PC-3 (cell line): ENCODE measurements at places on chromosomes 7 and 10. TPM values are rescaled to one million over a fixed set of nuclear protein-coding genes. Genes with fewer than 3 reads are reported as not detected.
A peak's percentile ranks its signal among the peaks of the same experiment; 100 is the strongest.

DNA sequence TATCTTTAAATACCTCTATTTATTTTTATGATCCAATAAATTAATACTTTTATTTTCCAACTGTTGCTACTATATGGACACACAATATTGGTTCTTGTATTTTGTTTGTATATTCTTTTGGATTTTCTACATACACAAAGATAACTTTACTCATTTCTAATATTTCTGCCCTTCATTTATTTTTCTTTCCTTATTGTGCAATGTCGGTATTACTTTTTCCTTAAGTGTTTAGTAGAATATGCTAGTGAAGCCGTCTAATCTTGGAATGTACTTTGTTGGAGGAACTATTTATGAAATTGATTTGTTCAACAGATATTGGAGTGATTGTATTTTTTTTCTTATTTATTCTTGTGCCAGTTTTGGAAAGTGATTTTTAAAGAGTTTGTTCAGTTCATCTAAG, 94.0 kb downstream of the ORC5 start:
- no peak for DNase-seq

- DNase-seq = no peak
Measured at GRCh38 chr10:47454008-47454779, 29.7 kb downstream of the ANXA8 start.

Gene PON1
- total RNA-seq = not detected in 2 replicates

GRCh38 chr7:94466516-94466915, 43.1 kb upstream of the CASD1 start:
- DNase-seq = peak; percentile 57

Gene ZNF804B
- not detected in 2 replicates for total RNA-seq

- DNase-seq = peak; percentile 96
Measured at GRCh38 chr7:41189866-41190265, 513.0 kb downstream of the INHBA start.

DNA sequence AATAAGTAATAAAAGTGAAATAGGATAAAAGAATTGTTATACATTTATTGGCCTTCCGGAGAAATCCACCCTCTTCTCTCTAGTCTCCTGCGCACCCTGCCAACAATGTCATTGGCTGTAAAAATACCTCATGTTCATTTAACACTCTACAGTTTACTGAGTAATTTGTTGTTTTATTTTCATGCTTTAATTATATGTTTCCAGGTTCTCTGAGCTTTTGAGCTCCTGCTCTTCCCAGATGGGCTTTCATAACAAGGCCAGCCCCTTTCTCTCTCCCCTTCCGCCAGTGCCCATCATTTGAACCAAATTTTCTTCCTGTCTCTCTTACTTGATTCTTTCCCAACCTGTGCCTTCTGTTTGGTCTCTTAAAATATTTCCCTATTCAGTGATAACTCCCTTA, 144.6 kb upstream of the PRSS1 start:
- no peak for DNase-seq

Gene ELAPOR2
- 10.2 and 14.7 TPM in 2 replicates for total RNA-seq

Gene TMEM196
- total RNA-seq = not detected in 2 replicates

Gene CPA2
- total RNA-seq = not detected in 2 replicates

Gene JAKMIP3
- 0.92 and 1.0 TPM in 2 replicates for total RNA-seq

DNA sequence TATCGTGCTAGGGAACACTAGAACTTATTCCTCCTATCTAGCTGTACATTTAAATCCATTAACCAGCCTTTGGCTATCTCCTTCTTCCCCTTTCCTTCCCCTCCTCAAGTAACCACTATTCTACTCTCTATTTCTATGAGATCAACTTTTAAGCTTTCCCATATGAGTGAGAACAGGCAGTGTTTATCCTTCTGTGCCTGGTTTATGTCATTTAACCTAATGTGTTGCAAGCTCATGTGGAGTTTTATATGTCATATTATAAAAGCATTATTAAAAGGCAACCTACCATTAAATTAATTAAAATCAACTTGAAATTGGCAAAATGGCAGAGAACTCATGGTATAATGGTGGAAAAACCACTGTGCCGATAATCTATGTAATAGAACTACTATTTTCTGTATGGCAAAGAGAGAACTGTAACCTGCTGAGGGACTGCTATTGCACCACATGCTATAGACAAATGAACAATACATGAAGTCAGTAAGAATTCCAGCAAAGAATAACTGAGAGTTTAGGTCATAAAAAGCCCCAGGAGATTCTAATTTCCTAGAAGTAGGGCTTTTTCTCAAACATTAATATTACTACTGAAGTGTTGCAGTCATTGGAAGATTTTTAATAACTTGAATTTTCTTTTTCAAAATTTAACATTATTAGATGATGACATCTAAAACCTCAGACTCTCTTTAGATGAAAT, 81.8 kb downstream of the LRRN3 start:
- no peak for DNase-seq

Gene ADIRF
- total RNA-seq = 252 and 259 TPM in 2 replicates

DNA sequence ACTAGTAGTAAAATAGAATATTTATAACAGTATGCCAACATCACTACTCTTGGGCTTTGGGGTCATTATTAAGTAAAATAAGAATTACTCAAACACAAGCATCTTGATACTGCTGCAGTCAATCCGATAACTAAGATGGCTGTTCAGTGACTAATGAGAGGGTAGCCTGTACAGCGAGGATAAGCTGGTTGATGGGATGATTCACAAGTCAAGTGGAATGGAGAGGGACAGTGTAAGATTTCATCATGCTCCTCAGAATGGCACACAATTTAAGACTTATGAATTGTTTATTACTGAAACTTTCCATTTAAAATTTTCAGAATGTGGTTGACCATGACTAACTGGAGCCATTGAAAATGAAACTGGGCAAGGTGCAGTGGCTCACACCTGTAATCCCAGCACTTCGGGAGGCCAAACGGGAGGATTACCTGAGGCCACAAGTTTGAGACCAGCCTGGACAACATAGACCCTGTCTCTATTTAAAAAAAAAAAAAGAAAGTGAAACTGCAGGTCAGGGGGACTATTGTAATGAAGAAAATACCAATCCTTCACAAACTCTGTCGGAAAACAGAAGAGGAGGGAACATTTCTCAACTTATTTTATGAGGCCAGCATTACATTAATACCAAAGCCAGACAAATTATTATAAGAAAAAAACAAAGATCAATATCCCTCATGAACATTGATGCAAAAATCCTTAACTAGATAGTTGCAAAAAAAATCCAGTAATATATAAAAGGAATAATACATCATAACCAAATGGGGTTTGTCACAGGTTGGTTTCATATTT, 11.2 kb downstream of the AVL9 start:
- DNase-seq = peak; percentile 39

DNA sequence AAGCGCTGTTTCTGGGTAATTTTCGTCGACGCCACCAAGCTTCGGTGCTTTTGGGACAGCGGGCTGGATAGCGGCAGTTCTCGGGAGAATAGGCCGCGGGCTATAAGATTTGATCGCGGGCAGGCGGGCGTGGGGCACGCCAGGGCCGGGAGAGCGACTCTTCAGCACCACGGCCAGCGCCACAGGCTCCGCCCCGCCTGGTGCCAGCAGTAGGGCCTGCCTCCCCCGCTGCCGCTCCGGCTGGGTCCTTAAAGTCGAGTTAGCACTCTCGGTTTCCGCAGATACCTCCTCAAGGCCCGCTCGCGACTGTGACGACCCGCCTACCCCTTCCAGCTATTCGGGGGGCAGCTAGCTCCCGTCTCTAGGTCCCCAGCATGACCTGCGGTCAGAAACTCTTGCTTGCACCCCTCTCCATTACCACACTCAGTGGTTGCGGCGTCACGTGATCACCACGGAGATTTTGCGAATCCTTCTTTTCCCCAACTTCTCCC, 9.4 kb downstream of the NXPH1 start:
- DNase-seq = no peak

GRCh38 chr10:34003561-34003960, 669.1 kb upstream of the NRP1 start:
- no peak for DNase-seq

Gene PLXDC2
- total RNA-seq = 0.06 TPM in 1 of 2 replicates, not detected in the other

DNA sequence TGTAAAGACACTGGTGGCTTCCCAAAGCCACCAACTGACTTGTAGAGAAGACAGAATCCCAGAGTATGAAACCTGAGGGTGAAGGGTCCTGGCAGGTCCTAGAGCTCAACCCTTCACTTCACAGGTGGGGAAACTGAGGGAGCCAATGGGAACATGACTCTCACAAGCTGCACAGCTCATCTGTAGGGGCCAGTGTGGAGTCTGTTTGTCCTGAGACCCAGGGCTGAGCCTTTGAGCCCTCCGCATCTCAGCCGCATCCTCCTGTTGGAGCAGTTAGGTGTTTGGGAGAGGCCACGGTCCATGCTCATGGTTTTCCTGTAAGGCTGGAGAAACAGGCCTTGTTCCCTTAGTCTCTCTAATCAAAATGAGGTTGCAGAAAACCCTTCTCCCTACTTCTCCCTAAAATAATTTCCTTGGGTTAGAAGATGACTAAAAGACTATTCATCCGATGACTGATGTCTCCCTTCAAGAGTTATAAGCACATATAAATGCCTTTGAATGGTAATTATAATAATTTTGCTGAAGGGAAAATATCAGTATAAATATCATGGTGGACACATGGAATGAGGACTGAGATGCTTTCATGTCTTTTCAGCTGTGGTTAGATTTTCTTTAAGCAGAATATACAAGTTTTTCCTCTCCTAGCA, 10.3 kb downstream of the HTRA1 start:
- peak; percentile 69 for DNase-seq

- peak; percentile 34 for DNase-seq
Measured at GRCh38 chr7:41097501-41097900, 605.4 kb downstream of the INHBA start.

Gene CDHR3
- total RNA-seq = 5.9 and 9.8 TPM in 2 replicates

GRCh38 chr10:15374156-15374555, 3.1 kb upstream of the FAM171A1 start:
- no peak for DNase-seq

Gene CACNA2D1
- total RNA-seq = 0.77 and 1.1 TPM in 2 replicates

Gene TMEM26
- 0.12 TPM in 1 of 2 replicates, not detected in the other for total RNA-seq

Gene AKR1C8
- total RNA-seq = not detected in 2 replicates

DNA sequence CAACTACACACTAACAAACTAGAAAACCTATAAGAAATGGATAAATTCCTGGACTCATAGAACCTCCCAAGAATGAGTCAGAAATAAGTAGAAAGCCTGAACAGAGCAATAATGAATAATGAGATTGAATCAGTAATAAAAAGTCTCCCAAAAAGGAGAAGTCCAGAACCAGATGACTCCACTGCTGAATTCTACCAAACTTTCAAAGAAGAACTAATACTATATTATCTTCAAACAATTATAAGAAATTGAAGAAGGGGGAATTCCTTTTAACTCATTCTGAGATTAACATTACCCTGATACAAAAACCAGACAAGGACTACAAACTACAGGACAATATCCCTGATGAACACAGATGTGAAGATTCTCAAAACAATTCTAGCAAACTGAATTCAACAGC, 47.8 kb upstream of the CDK6 start:
- DNase-seq = no peak

Gene ACHE
- 0.40 and 1.3 TPM in 2 replicates for total RNA-seq

- DNase-seq = no peak
Measured at GRCh38 chr7:158470336-158470735, 117.3 kb downstream of the PTPRN2 start.
